ENCODE measurements at places on chromosomes 7 and 10.

DNA sequence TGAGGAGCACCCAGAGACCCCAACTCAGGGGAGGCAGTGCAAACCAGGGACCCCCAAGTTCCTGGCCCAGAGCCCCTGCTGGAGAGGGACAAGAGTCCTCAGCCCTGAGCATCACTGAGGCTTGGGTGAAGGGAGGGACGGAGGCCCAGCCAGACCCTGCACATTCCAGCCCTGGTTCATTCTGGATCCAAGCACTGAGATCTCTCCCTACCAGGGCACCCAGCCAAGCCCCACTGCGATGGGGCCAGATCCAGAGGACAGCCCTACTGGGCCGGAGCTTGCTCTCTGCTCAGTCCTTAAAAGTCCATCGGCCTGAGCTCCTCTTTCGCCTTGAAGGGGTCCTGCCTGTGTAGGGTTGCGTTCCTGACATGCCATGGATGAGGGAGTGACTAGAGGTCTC lies 40.5 kb upstream of the RABGEF1 start:
- DNase-seq = peak; percentile 79

DNA sequence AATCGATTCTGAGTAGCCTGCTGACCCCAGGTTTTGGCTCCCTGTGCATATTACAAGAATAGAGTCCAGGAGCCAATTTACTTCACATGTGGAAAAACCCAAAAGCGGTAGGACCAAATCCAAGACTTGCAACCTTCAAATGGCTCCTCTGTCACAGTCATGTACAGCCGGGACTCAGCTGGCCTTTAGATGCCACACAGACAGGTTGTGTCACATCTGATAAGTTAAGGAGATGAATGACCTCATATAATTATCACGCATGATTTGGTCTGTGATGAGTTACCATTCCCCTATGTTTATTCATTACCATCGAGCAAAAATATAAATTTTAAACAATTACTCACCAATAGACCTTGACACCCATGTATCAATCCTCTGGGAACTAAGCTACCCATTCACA lies 14.2 kb downstream of the CACNA2D1 start:
- no peak for DNase-seq

DNA sequence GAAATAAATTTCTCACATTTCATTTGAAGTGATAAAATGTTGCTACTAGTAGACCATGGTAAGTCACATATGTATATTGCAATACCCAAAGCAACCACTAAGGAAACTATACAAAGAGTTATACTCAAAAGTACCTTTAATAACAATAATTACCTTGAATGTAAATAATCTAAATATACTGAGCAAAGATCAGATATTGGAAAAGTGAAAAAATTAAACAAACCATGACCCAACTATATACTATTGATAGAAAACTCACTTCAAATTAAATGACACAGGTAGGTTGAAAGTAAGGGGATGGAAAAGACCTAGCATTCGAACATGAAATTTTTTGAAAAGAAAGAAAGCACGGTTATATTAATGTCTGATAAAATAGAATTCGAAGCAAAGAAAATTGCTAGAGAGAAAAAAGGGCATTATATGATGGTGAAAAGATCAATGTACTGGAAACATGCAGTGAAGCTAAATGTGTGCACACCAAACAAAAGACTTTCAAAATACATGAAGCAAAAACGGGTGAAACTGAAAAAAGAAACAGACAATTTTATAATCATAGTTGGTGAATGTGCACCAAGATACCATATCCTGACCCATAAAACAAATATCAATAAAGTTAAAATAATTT lies 29.1 kb downstream of the TFPI2 start:
- DNase-seq = no peak

DNA sequence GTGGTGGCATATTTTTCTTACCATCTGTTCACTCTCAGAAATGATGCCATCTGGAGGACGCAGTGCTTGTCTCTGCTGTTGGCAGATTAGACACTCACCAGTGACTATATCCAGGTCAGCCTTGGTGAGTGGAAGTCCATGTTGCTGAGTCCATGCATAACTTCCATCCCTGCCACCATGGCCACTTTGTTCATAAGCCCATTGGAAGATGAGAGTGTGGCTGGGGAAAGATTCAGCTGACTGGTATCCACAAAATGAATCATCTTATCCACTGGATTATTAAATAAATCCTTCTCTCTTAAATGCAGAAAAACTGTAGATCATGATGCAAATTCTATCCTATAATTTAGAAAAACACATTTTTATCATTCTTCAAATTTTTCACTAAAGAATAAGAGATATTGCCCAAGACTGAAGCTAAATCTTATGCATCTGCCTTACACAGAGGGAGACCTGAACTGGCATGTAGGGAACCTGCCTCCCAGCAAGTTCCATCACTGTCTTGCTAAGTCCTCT lies 726.9 kb downstream of the TNS3 start:
- DNase-seq = no peak

DNA sequence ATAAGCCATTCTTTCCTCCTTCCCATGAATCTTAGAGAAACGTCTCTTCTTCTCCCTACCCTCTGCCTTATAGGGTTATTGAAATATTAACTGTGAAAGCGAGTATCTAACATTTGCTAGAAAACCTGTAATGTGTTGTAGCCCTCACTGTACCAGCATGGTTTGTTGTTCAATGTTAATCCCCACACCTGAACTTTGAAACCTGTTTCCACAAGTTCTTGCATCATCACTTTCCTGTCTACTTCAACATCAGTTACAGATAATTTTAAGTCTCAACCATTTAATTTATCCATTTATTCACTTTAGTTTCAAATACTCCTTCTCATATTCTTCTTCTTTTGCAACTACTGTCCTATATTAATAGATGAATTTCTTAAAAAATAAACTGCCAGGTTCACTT lies 148.2 kb downstream of the ETV1 start:
- DNase-seq = no peak

DNA sequence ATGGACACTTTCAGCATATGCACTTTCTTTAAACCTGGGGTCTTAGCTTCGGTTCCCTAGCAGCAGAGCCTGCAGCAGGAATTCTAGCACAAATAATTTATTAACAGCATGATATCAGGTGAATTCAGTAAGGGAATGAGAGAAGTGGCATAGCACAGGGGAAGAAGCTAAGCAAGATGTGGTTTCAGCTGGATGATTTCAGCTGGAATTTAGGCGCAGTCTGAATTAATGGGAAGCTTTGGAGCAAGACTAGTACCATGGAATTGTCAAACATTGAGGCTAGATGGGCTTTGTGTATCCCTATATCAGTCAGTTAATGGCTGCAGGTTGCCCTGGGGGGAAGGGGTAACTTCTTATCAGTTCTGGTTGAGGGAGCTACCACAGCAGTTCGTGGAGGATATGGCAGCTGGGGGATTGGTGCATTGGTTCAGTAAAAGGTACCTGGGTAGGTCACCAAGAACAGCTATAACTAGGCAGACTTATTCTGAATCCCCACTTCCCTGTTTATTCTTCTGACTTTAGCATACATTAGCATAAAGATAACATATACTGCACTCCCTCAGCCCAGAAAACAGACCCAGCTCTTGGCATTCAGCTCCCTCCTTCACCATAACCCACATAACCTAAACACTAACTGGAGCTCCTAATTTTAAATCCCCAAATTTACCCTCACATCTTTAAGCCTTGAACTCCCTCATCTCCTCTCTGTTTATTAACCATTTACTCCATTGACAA lies 46.8 kb upstream of the NAMPT start:
- no peak for DNase-seq

DNA sequence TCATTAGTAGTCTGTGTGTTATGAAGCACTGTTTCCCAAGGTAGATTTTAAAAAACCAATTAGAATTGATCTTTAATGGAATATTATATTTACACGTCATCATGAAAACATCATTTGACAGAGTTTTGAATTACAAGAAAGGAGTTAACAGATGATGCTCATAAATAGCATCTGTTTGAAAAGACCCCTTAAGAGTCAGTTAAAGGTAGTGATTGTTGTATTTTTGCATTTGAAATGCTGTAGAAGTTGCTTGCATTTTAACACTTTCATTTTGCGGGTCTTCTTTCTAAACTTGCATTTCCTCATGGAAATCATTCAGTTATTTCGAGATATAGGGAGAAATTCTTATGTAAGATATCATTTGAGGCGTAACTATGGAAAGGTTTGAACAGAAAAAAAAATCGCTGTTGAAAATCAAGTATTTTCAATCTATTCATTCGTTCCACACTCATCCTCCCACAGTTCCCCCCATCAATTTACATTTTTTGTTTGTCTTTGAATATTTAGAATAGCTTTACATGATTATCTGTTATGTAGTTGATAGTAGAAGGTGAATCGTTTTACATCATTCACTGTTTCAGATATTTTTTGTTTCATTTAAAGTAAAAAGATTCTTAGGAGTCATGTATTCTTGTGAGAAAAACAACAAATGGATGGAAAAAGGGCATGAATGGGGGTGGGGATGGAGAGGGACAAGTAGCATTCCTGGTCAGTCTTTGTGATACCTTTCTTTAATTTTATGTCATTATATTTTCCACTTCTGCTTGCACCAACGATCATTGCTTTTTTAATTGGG lies 3.0 kb upstream of the SKIDA1 start:
- peak; percentile 71 for DNase-seq

DNA sequence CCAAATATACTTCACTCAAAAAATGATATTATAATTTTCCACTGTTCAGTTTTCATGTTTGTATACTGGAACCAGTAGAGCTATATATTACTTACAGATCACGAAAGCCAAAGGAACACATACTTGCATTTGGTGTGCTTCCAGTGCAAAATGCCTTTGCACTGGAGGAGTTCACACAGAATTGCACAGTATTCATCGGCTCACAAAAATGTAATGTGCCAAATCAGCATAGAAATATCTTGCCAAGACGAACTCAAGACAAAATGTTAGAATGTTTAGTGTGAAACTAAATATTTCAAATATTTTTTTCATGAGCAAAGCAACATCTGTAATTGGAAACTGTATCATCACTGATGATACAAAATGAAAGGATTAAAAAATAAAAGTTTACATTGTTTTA lies 646.2 kb upstream of the SEMA3D start:
- no peak for DNase-seq

DNA sequence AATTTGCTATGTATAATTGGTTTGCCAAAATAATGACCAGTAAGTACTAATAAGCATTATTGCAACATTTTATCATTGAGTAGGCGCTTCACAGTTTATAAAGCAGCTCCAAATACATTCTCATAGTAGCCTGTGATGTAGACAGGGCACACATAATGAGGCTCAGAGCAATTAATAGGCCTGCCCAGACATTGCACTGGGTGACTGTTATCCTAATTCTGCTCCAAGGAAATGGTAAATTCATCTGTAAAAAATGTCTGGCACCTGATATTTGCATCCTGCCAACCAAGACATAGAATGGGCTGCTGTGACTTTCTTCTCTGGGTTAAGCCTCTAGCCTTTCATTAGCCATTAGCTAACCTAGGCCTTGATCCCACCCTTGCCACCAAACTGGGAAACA lies 97.6 kb downstream of the SEM1 start:
- DNase-seq = no peak

- DNase-seq = no peak
Observed at GRCh38 chr7:37666026-37666799, 17.4 kb upstream of the GPR141 start.

- DNase-seq = no peak
Observed at GRCh38 chr7:148419856-148420832, 170.4 kb upstream of the C7orf33 start.

- DNase-seq = no peak
Observed at GRCh38 chr7:13016036-13016581, 328.7 kb downstream of the ARL4A start.

GRCh38 chr10:7551950-7552716 lies 114.6 kb downstream of the ITIH5 start:
- no peak for DNase-seq

DNA sequence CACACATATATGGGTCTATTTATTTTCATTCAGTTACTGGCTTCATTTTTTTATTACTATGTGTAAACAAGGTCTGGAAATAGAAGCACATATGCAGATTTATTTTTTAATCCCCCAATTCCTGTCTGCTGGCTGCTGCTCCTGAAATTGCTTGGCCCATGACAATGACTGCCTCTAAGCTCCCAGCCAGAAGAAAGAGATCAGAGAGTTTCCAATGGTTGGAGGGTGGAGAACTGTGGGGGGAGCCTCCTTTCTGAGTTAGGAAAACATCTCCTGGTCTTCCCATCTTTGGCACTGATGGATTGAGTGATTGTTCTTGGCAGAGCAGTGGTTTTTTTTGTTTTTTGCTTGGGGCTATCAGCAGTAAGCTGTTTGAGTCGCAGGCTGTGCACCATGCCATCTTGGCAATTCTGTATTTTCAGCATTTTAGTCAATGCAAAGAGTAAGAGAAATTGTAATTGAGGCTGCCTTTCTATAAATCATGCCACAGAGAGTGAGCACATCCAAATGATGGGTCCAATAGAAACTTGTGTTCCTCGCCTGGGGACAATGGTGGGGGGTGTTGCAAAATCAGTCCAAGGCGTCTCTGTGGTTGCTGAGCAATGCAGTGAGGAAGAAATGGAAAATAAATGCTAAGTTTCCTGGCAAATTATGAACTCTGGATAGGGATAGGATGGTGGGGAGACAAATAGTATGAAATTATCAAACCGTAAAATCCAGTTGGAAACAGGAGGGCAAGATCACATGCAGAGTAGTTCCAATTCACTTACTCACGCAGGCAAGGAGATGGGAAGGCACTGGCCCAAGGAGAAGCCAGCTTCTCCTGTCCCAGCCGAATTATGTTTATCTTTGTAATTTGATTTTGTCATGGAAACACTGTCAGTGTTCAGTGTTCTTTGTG lies 382.4 kb downstream of the SORCS3 start:
- peak; percentile 42 for DNase-seq

DNA sequence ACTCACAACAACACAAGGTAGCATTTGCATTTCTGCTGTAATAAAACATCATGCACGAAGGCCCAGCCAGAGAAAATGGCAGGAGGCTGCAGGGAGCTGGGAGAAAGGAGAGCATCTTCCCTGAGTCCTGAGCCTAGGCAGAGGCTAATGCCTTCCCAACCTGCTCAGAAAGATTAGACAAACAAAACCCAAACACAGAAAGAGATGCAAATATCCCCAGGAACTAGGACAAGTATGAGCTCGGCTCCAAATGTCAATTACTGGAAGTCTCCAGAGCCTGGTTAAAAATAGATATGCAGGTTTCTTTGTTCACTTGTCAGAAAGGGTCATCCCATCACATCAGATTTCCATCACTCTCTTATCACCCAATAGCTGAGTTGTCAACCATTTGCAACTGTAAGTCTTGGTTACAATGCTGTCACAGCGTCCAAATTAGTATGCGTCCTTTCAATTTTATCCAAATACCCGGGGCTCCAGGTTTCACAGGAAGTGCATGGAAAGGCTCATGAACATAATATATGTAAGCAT lies 316.5 kb upstream of the CELF2 start:
- DNase-seq = no peak

- peak; percentile 60 for DNase-seq
Observed at GRCh38 chr7:25752967-25753791, 398.8 kb upstream of the NFE2L3 start.

GRCh38 chr7:28903730-28904577 lies 54.2 kb downstream of the TRIL start:
- DNase-seq = no peak

DNA sequence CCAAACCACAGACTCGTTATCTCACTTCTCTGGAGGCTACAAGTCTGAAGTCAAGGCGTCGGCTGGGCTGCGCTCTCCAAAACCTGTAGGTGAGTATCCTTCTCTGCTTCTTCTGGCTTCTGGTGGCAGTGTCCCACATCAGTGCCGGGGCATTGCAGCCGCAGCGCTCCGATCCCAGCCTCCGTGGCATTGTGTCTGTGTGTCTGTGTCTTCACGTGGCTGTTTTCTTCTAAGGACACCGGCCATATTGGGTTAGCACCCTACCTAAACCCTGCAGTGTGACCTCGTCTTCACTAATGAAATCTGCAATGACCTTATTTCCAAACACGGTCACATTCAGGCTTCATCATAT lies 584.9 kb upstream of the COBL start:
- DNase-seq = no peak
